ENCODE measurements at places on chromosomes 2 and 18. TPM values are rescaled to one million over a fixed set of nuclear protein-coding genes. Genes with fewer than 3 reads are reported as not detected.

- DNase-seq: no peak
These were observed 563 bp downstream of the KIF3C start for GRCh38 chr2:25981596-25982272.

GRCh38 chr2:69330781-69331180 is 56.2 kb downstream of the GFPT1 start:
- no peak for DNase-seq

DNA sequence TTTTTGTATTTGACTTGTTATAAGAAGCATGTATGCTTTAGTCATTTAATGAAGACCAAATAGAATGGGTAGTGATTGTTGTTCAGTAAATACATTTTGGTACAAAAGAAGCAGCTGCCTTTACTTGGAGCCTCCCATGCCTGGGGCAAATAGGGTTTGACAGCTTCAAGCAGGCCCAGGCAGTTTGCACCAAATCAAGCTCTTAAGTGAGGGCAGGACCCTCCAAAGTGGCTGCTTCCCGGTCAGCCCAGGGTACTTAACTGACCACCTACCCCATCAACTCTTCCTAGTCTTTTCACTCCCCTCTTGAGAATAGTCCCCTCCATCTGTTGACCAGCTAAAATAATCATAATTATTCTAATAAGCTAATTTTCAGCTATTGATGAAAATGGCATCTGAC is 5.2 kb downstream of the MAPRE3 start:
- no peak for DNase-seq

DNA sequence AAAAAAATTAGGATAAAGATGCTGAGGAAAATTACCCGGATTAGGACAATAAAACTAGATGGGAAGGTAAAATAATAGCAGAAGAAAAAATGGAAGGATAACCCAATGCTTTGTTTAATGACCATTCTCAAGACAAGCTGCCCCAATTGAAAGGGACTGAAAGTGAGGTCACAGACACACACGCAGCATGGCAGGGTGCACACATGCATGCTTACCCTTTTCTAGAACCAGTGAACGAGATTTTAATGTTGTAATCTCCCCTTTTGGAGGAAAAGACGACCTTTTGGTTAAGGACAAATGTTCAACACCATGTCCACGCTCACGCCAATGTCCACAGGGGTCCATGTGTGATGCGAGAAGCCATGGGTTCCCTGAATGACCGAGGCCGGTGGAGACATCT is 70.9 kb downstream of the DDX1 start:
- no peak for DNase-seq

DNA sequence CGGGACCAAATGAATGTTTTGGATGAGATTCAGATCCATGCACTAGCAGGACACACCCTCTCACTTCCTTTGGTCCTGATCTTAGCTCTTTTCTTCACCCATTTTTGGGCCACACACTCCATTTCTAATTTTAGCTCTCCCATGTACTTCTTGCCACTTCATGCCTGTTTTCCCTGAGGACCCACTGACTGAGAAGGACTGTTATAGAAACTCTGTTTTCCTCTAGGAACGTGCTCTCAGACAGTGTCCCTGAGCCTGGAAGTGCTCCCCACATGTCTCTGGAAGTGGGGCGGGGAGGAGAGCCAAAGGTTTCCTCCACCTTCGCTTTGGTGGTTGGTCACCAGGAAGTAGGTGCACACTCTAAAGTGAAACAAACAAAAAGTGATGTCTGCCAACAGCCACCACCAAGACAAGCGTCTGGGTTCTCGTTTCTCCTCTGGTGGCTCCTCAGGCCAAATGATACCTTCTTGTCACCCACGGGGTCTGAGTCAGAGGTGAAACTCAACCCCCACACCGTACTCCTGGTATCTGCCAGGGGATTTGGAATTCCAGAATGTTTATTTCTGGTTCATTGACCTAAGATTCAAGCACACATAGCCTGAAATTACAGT is 74.7 kb downstream of the MERTK start:
- no peak for DNase-seq

- DNase-seq: no peak
These were observed 101.1 kb downstream of the LDLRAD4 start for GRCh38 chr18:13319629-13320028.

DNA sequence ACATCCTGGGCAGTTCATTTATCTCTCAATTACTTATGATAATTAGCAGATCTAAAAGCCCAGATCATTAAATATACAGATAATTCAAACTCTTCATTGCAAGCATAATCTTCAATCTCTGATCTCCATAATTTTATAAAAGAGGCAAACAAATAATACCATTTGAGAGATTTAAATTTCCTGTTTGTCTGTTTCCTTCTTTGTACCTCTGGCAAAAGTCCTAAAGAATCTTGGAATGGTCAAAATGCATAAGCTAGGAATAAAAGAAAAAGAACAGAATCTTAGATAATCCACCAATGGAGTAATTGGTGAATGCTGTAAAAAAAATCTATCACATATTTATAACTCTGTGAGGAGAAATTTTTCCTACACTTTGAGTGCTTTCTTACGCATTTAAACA is 1080.9 kb upstream of the ZEB2 start:
- DNase-seq: no peak

- no peak for DNase-seq
These were observed 985 bp downstream of the ILKAP start for GRCh38 chr2:238202326-238203093.

- no peak for DNase-seq
These were observed 49.6 kb downstream of the FRZB start for GRCh38 chr2:182816866-182817265.

DNA sequence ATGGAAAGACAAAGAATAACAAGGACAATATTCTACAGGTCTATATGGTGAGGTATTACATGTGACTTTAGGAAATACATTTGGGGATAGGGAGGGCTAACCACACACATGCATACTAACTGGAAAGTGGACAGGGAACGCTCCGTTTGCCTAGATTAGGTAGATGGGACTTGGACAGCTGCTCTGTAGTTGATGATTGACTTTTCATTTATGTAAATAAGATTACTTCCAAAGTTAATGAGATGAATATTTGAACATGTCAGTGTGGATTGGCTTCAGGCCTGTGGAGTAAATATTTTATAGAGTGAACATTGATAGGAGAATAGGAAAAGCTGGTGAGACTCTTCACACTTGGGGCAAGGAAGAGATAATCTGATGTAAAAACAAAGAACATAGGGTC is 142.0 kb downstream of the NCK2 start:
- DNase-seq: no peak

DNA sequence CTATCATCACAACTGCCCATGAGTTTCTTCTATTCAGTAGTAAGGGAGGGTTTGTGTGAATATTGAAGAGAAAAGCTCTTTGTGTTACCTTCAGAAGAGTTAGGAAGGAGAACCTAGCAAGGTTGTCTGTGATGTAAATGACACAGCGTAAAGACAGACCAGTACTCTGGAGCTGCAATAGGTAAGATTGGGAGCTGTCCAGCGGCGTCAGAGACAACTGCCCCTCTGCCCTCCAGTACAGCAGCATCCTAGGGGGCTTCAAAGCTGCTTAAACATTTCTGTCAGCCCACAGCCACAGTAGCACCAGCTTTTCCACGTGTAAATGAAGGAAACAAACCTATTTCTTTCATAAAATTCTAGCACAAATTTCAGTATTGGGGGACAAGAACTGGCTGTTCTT is 34.5 kb downstream of the NYAP2 start:
- DNase-seq: no peak

GRCh38 chr2:129907256-129907998 is 72.0 kb upstream of the RAB6C start:
- DNase-seq: no peak

DNA sequence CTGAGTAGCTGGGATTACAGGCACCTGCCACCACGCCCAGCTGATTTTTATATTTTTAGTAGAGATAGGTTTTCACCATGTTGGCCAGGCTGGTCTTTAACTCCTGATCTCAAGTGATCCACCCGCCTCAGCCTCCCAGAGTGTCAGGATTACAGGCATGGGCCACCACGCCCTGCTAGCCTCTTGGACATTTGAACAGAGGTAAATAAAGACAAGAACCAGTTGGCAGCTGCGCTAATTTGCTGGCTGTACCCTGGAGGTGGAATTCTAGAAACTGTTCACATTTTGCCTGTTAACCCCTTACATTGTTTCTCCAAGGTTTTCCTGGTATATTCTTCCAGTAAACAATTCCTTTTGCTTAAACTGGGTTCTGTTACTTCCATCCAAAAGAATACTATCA is 132.9 kb downstream of the CDH2 start:
- DNase-seq: no peak

GRCh38 chr2:23637011-23637778 is 252.2 kb downstream of the KLHL29 start:
- DNase-seq: no peak

- no peak for DNase-seq
These were observed 1.0 kb downstream of the ZDBF2 start for GRCh38 chr2:206275312-206276055.

GRCh38 chr18:9334973-9335696 is 562 bp downstream of the TWSG1 start:
- no peak for DNase-seq

GRCh38 chr2:233399306-233400225 is 45.3 kb downstream of the DGKD start:
- DNase-seq: no peak

- no peak for DNase-seq
These were observed 160.3 kb upstream of the SIX2 start for GRCh38 chr2:45169339-45170190.

- DNase-seq: no peak
These were observed 35.2 kb downstream of the ANXA4 start for GRCh38 chr2:69776886-69777785.

- DNase-seq: no peak
These were observed 258.3 kb upstream of the SOX11 start for GRCh38 chr2:5433855-5434254.

GRCh38 chr2:176490061-176490861 is 221.0 kb downstream of the MTX2 start:
- no peak for DNase-seq

GRCh38 chr2:164523009-164523408 is 98.3 kb downstream of the GRB14 start:
- no peak for DNase-seq

DNA sequence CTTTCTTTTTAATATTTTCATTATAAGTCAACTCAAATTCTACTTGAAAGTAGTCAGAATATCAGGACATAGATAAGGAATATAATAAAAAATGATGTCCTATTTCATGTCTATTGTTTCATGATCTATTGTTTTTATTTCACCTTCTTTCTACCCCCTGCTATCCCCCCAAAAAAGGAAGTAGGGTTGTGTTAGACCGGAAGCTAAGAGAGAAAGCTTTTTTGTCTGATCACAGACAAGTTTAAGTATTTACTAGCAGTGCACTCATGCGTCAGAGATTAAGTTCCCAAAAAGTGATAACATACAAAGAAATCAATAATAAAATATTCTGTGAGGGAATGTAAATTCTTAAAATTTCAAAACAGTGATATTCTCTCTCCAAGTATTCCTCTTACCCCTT is 447.1 kb upstream of the CNTNAP5 start:
- no peak for DNase-seq

DNA sequence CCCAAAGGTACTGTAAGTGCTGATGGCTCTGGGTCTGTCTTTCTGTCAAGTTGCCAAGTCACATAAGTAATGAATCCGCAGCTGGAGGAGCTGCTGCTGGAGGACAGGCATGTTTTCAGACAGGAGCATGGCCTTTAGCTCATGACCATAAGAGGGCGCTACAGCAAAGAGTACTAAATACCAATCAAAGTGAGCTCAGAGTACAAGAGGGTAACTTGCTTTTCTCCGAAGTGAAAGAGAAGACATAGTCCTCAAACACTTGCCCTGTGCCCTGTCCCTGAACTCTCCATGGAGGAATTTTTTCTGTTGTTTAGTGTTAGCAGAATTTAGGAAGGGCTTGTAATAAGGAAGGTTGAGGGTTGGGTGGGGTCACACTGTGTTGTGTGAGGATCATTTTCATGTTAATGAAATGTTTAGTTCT is 58.0 kb upstream of the EML6 start:
- no peak for DNase-seq

GRCh38 chr2:68423966-68424650 is 43.0 kb downstream of the FBXO48 start:
- no peak for DNase-seq

MGAT4A gene
- 4.1 TPM for total RNA-seq

SLC38A11 gene
- not detected for total RNA-seq

ALPG gene
- total RNA-seq: not detected

CRYGC gene
- total RNA-seq: not detected

OSR1 gene
- total RNA-seq: 4.4 TPM

Data from esophagus squamous epithelium (tissue), 5 donors.